ENCODE measurements at places on chromosomes 6 and 20.

DNA sequence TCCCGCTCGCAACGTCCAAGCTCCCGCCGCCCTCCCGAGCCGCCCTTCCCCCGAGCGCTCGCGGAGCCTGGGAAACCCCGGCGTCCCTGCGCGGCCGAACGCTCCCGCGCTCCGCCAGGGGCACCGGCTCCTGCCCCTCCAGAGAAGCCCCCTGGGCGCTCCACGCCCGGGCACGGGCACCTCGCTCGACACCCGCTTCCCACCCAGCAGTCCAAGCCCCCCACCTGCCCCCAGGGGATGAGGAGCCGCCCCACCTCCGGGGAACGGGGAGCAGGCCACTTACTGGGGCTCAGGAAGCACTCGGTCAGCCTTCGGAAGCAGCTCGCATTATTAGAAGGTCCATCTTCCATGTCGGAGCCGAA lies 1.4 kb downstream of the PDE10A start:
- DNase-seq: no peak

DNA sequence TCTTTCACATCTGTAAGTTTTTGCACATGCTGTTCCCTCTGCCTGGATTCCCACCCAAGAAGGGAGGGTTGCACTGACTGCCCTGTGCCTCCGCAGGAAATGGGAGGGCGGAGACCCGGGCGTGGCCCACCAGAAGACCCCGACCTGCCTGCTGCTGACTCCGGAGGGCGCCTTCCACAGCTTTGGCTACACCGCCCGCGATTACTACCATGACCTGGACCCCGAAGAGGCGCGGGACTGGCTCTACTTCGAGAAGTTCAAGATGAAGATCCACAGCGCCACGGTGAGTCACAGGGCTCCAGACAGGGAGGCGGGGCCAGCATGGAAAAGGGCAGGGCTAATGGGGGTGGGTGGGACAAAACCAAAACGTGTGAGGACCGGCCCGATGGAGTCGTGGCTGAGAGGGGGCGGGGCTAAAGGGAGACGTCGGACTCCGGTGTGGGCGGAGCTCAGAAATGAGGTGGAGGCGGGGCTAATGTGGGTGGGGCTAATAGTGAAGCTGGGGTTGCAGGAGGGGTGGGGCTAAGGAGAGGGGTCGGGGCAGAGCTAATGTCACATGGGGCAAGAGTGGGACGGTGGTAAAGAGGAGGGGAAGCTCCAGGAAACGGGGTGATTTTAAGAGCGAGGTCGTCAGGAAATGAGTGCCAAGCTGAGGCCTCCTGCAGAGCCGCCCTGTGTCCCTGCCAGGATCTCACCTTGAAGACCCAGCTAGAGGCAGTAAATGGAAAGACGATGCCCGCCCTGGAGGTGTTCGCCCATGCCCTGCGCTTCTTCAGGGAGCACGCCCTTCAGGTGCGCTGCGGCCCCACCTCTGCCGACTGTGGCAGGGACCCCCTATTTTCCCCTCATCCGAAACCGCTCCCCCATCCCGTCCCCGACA lies 12.6 kb downstream of the HSPA12B start:
- DNase-seq: peak; percentile 58

DNA sequence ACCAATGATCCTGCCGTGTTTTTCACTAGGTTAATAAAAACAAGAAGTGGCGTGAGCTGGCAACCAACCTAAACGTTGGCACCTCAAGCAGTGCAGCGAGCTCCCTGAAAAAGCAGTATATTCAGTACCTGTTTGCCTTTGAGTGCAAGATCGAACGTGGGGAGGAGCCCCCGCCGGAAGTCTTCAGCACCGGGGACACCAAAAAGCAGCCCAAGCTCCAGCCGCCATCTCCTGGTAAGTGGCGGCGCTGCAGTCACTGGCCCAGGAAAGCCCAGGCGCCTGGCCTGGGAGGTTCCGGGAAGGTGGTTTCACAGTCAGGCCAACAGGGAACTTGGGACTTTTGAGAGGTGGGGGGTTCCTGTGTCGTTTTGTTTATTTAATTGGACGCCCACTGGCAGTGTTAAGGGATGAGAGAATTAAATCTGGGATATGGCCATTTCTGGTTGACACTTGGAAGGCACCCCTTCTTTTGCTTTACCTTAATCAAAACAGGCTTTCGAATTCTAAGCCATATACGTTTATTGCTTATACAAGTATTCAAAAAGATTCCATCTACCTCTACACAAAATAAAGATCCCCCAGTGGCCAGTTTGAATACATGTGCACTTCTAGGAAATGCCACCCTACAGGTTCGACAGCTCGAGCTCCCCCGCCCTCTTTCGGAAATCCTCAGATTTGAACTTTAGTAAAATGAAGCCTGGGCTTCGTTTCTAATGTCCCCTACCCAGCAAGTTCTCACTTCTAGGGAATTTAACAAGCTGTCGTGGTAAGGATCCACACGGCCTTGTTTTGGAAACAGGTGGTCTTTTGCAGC lies 138.9 kb downstream of the TMEM242 start:
- peak; percentile 26 for DNase-seq

DNA sequence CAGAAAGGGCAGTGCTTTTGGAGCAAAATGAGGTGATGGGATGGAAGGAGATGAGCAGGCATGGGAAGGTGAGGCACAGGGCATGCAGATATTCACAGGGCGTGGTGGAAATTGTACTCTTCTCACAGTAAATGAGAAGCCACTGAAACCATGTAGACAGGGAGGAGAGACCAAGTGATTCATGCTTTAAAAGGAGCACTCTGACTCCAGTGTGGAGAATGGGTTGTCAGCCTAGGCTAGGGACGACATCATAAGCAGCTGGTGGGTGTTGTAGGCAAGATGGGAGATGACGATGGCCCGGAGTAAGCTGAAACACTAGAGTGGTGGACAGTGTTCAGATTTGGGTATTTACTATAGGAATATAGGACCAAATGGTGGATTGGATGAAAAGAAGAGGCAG lies 18.4 kb downstream of the PDE7B start:
- DNase-seq: no peak

DNA sequence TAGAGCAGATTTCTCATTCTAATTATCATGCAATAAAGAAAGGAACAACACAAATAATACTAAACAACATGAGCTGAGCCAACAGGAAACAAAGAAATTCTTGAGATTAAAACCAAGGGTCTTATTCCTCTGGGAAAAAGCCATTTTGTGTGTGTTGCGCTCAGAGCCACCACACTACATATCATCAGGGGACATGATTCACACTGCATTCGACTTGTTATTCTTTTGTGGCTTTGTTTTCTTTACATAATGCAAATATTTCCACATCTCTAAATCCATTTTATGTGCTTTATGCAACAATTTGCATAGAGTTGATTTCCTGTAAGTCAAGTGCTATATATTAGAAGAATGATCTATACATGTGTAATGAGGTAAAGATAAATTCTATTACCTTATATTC lies 719.6 kb downstream of the TBC1D32 start:
- DNase-seq: no peak

DNA sequence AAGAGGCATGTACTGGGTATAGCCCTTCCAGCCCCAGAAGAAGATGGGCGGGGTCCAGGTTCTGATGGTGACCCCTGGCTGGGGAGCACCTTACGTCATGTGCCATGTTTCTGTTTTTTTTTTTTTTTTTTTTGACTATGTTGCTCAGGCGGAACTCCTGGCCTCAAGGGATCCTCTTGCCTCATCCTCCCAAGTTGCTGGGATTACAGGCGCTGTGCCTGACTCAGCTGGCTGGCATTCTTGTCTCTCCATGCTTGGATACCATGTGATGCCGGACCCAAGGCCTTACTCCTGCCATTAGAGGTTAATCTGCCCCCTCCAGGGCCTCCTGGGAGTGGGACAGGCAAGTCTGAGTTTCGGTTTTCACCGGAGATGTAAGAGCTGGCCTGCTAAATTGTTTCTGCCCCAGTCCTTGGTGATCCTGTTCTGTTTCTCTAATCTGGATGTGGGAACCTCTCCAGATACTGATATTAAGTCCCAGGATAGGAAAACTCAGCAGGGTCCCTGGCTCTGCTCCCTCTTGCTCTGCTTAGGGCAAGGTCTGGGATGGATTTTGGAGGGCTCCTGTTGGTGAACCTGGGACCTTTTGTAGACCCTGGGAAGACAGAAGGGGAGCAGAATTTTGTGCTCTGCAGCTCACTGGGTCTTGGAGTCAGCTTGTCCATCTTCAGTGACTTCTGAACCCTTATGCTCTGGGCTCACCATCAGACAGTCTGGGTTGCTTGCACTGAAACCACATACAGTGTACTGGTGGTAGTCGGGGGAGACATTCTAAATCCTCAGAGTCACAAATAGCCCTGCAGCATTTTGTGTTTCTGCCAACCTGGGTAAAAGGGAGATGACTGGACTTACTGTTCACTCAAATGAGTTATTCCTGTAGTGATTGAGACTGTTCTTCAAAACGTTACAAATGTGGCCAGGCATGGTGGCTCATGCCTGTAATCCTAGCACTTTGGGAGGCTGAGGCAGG lies 45.1 kb downstream of the PTK7 start:
- no peak for DNase-seq

DNA sequence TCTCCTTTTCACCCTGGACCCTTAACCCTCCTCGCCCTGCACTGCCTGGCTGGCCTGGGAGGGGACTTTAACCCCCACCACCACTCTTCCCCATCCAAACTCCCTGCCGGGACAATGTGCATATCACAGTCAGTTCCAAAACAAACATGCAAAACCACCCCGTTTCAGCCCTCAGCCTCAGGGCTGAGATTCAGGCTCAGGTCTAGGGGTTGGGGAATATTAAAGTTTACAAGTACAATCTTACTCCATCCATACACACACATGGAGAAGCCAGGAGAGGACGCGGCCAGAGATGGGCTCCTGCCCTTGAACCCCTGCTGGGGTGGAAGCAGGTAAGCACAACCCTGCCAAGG lies 534 bp downstream of the KIAA1755 start:
- no peak for DNase-seq

- DNase-seq: no peak
Measured at GRCh38 chr6:16840725-16841124, 79.5 kb upstream of the ATXN1 start.

GRCh38 chr6:52157301-52157941 lies 28.8 kb upstream of the IL17A start:
- DNase-seq: no peak

- no peak for DNase-seq
Measured at GRCh38 chr6:54775576-54775975, 71.0 kb upstream of the FAM83B start.

DNA sequence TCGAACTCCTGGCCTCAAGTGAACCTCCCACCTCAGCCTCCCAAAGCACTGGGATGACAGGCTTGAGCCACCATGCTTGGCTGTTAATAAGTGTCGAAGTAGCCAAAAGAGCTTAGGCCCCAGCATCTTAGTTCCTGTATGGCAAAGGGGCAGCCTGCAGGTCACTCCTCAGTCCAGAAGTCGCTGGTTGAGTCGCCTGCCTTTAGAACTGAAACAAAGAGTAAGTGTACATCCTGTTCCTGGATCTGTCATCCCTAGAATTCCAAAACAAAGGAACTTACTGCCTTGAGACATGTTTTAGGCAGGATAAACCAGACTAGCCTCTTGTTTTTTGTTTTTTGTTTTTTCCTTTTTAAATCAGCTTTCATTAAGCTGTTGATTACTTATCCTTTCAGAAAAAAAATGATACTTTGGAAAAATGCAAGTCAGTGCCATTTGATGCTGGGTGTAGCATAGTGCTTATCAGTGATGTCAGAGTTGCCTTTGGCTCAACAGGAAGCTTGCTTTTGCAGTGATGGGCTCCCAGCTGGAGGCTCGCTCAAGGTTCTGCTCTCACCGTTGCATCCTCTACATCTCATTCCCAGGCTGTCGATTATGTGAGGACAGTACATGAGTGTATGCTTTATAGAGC lies 9.0 kb downstream of the ACTR5 start:
- no peak for DNase-seq

DNA sequence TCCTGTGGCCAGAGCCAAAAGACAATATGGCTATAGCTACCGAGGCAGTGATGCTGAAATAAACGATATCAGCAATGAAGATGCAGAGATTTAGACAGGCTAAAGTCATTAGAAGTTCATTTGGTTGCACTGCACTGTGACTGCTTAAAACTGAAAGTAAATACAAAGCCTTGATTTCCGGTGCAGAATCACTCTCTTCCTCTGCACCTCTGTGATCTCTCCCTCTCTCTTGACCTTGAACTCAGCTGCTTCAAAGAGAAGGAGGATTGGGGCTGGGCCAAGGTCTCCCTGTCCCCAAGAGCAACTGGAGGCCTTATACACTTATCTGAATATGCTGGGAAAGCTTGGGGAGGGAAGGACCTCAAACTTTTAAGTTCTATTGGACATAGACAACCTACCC lies 34.6 kb upstream of the SPACA1 start:
- no peak for DNase-seq

Data from stimulated activated CD4-positive, alpha-beta T cell treated with anti-CD3 and anti-CD28 coated beads, Interleukin-12 subunit alpha, Interleukin-12 subunit beta, amount 100 ng/mL, for 24 hours (primary cell).